ENCODE measurements at places on chromosomes 5 and 9.

DNA sequence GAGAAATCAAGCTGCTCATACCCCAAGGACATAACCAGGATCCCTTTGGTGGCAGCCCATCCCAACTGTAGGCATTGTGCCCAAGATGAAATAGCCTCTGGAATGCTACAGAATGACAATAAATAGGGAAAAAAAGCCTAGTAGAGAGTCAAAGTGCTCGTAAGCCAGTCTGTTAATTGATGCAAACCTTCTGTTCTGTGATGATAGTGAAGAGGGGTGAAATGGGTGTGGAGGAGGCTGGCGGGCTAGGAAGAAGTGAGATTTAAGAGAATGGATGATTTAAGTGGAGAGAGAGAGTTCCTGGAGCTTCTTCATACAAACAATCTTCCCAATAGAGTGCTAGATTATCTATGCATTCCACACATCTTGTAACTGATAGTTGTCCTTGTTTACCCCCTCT, 301.0 kb upstream of the PCSK5 start:
- no peak for DNase-seq

- no peak for DNase-seq
These were observed 109.5 kb downstream of the PALM2AKAP2 start for GRCh38 chr9:109889456-109889855.

DNA sequence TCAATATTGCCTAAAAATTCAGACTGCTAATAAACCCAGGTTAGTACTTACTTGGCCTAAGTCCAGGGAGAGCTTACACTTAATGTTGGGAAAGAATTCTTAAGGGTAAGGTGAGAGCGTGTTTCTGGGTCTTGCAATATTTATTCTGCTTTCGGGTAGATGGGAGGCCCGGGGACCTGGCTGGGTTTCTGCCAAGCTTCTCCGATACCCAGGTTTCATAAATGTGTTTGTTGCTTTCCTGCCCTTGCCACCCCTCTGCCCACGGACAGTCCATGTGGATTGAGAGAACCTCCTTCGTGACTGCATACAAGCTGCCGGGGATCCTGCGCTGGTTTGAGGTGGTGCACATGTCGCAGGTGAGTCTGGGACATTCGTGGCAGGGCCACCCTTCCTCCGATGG, 48.4 kb upstream of the FOXI1 start:
- DNase-seq: no peak

DNA sequence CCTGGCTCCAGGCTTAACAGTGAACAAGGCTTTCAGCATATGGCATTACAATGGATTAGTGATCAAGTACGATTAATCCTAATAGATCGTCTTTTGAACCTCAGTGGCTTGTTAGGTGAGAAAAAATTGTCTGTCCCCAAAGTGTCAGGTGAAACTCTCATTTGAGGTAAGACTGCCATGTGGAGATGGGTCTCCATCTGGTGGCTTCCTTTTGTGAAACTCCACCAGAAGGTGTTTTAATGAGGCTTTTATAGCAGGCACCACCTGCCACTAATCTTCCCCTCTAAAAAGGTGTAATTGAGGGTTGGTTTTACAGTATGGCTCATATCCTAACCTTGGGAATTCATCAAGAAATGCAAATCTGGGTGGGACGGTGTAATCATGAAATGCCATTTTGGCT, 471.1 kb upstream of the MPDZ start:
- no peak for DNase-seq

- DNase-seq: no peak
These were observed 89.8 kb upstream of the COL5A1 start for GRCh38 chr9:134551644-134552348.

DNA sequence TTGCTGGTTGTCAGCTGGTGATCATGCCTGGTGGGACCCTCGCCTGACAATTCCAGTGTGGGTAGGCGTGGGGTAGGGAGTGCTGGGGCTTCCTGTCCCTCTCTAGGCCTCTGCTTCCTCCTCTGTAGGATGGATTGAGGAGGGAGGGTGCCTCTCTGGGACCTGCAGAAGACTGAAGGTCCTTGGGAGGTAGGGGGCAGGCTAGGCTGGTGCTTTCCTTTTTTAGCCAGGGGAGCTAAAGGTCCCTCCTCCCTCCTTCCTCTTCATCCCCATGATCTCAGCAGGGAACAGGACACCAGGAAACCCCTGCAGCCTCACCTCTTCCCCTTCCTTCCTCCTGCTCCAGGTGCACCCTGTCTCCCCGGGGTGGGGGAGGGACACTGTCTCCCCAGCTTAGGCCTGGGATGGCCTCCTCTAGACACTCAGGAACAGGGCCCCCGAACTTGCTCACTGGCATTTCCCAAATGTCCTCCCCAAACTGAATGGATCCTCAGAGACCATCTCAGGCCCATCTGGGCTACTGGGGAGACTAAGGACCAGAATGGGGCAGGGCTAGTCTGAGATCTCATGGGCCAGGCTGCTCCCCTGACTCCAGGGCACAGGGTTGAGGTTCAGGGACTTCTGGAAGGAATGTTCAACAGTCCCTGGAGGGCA, 8.4 kb downstream of the SH2D3C start:
- no peak for DNase-seq

GRCh38 chr9:4970970-4971641, 14.0 kb upstream of the JAK2 start:
- DNase-seq: peak; percentile 77

- DNase-seq: no peak
These were observed 101.5 kb downstream of the DENND1A start for GRCh38 chr9:123828449-123828848.

DNA sequence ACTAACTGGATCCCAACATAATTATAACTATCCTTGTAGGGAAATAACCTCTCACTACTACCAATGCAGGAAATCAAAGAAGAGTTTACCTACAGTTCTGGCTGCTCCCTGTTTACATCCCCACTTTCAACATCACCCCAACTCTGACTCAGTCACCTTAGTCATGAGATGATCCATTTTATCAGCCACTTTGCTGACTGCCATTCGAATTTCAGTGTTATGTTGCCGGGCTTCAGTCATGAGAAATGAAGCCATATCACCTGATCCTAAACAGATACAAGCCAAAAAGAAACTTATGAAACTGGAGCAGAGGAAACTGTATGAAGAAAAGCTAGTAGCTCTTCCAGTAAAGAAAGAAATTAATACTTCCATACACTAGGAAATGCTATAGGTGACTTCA, 33.7 kb downstream of the SLC31A2 start:
- DNase-seq: no peak

DNA sequence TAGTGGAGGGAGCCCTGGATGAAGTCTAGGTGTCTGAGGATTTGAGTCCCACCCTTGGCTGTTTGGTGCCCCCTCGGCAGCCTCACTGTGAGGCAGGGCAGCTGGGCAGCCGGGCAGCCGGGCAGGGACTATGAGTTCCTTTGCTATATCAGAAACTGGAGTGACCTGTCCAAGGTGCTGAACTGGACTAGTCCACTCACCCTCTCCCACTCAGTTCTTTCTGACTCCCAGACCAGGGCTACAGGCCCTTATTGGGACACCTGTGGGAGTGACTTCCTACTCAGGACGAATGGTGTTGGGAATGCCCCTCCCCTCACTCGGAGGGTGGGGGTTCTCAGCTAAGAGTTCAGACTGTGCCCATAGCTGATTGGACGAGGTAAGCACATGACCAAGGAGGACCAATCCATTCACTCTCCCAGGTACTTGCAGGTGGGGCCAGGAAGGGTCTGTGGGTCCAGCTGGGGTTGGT, 34.1 kb upstream of the RAPGEF1 start:
- DNase-seq: no peak

GRCh38 chr5:172820046-172820767, 13.8 kb upstream of the ERGIC1 start:
- peak; percentile 49 for DNase-seq

DNA sequence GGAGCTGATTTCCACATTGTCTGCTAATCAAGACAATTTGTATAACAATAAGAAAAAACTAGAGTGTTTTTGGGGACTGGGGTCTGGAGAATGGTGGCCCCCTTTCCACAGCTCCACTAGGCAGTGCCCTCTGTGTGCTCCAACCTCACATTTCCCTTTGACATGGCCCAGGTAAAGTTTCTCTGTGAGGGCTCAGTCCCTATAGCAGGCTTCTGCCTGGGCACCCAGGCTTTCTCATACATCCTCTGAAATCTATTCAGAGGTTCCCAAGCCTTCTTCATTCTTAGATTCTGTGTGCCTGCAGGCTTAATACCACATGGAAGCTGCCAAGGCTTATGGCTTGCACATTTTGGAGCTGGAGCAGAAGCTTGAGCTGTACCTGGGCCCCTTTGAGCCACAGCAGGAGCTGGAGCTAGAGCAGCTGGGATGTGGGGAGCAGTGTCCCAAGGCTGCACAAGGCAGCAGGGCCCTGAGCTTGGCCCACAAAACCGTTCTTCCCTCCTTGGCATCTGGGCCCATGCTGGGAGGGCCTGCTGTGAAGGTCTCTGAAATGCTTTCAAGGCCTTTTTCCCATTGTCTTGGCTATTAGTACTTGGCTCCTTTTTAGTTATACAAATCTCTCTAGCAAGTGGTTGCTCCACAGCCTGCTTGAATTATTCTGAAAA, 49.1 kb upstream of the VPS13A start:
- DNase-seq: no peak

DNA sequence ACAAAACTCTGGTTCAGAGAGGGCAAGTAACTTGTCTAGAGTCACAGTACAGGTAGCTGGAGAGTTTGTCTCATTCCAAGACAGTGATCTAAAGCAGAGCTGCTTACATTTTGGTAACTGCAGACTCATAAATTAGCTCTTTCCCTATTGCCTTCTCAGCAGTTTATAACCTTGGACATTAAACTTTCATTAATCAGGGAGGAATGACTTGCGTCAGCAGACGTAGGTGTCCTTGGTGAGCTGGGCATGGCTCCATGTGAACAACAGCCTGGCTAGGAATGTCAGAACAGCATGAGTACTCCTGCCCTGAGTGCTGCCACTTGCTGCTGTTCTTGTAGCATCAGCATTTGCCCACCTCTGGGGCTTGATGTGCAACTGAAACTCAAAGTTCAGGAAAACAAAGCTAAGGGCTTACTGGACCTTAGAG, 2.2 kb upstream of the ALDOB start:
- DNase-seq: no peak

DNA sequence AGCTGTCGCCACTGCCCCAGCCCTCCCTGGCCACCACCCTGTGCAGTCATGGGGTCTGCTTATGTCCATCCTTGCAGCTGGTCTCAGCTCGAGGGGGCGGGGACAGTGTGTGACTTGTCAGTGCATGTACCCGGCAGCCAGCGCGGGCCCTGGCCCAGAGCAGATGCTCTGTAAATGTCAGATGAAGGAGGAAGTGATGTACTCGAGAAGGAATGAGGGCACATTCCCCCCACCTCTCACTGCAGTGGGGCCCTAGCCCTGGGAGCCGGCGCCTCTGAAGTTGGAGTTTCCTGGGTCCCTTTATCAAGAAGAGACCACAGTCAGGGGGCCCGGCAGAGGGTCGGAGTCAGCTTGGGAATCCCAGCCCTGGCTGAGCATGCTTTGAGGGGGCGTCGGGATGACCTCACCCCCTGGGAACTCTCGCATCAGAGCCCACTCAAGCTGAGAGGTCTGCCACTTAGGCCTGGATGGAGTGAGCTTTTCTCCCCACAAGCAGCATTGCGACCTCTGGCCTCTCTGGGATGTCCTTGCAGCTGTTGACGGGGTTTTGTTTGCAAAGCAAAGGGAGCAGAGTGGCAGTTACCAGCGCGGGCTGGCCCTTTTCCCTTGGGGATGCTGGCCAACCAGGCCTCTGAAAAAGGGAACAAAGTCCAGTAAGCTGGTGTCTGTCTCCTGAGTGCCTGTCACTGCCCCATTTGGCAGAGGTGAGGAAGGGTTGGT, 19.0 kb downstream of the NEURL1B start:
- DNase-seq: no peak

DNA sequence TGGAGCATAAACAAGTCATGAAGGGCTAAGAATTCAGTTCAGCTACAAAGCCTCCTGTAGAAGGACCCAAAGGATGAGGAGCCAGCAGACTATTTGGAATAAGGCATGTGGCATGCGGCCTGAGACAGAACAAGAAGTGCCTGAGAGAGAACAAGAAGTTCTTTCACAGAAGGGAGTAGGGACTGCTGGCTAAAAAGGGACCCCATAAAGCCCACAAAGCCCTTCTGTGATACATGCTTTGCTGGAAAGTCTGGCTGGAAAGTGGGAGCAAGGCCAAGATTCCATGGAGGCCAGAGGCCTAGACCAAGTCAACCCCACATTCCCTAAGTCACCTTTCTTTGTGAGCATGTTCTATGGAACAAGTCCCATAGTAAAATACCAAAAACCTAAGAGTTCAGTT, 35.9 kb upstream of the UBAP2 start:
- DNase-seq: no peak

GRCh38 chr5:131386779-131387178, 122.9 kb downstream of the CDC42SE2 start:
- no peak for DNase-seq

DNA sequence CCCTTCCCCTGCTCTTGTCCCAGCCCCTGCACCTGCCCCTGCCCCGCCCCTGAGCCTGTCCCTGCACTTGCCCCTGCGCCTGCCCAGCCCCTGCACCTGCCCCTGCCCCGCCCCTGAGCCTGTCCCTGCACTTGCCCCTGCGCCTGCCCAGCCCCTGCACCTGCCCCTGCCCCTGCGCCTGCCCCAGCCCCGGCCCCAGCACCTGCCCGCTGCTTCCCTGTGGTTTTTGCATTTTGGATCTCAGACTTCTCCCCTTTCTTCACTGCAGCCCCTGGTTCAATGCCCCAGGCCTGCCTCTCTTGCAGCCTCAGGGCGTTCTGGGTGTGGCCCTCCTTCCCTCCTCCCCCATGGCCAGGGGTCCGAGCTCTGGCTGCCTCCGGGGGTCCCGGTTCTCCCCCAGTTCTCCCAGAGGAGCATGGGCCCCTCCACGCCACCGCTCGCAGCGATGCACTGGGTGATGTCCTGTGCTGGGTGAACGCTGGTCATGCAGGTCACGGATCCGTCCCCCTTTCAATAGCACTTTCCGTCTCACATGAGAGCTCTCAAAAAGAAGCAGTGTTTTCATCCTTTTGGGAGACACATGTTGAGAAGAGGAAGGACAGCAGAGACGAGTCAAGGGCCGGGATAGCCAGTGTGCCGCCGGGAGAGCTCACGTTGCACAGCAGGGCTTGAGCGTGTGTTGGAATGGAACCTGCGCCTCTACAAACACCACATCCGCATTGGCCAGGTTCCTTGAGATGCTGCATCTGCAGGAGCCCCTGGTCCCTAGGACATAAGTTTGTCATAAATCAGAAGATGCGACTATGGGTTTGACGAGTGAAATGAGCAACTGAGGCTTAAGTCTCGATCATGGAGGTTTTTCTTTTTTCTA, 44.0 kb upstream of the IRX4 start:
- DNase-seq: no peak
